Glomerular endothelial cell (primary cell): ENCODE measurements at places on chromosomes 16 and 17. TPM values are rescaled to one million over a fixed set of nuclear protein-coding genes. Genes with fewer than 3 reads are reported as not detected.

The CACNG4 gene
- 0.05 TPM in 1 of 2 replicates, not detected in the other for total RNA-seq

The GSG1L gene
- total RNA-seq, result not detected in 2 replicates

The ITGB4 gene
- total RNA-seq, result 0.76 and 4.8 TPM in 2 replicates

The CCDC144A gene
- total RNA-seq, result 1.5 and 3.0 TPM in 2 replicates

The SLX4 gene
- 4.1 and 6.5 TPM in 2 replicates for total RNA-seq

The PLCG2 gene
- total RNA-seq, result 26.4 and 36.8 TPM in 2 replicates

The HS3ST4 gene
- not detected in 2 replicates for total RNA-seq

The CORO6 gene
- 2.7 and 13.0 TPM in 2 replicates for total RNA-seq

The TRIM72 gene
- total RNA-seq, result not detected in 2 replicates

GRCh38 chr17:71765437-71765836, 355.4 kb upstream of the SOX9 start:
- no peak for DNase-seq

DNA sequence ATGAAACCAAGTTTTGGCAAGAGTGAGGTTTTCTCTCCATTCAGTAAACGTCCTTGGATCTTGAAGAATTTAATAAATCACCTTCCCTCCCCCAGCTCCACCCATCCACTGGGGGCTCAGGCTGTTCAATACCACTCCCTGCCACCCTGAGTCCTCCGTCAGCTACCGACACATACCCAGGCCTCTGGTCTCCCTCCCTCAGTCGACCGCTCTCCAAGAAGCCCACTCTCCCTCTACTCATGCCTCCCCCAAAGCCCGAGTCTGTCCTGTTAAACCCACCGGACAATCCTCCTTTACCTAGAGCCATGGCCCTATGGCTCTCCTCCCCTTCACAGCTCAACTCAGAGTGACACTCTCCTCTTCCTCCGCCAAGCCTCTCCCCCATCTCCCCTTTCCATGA, 19.7 kb upstream of the SLC4A1 start:
- no peak for DNase-seq

GRCh38 chr17:74922694-74923537, at the start of gene USH1G:
Gene USH1G, minus strand, starts transcription at chr17:74923255. Its CDS starts 182 bp downstream, at chr17:74923073.
- DNase-seq, result no peak

- DNase-seq, result no peak
Observed at GRCh38 chr16:75225678-75226515, 7.1 kb downstream of the CTRB1 start.

GRCh38 chr16:85169333-85170065, 57.2 kb upstream of the CIBAR2 start:
- DNase-seq, result no peak

GRCh38 chr16:13906168-13907089, 13.5 kb upstream of the ERCC4 start:
- no peak for DNase-seq

- no peak for DNase-seq
Observed at GRCh38 chr16:65546353-65546791, 424.5 kb upstream of the CDH11 start.

- no peak for DNase-seq
Observed at GRCh38 chr17:58385359-58385899, 31.9 kb downstream of the RNF43 start.

- no peak for DNase-seq
Observed at GRCh38 chr17:77072670-77073069, 68.1 kb upstream of the SEC14L1 start.

DNA sequence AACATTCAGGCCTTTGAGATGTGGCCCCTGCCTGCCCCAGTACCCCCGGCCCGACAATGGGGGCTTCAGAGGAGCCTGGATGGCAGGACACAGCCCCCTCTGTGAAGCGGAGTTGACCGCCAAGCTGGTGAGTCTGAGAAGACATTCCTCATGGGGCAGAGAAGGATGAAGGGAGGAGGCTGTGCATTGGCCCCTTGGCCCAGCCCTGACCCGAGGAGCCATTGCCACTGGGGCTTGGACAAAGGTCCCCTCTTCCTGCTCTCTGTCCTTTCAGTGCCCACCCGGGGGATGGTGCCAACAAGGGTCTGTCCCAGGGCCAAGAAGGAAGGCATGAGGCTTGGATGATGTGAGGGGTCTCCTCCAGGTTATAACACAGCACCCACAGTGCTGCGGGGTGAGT, 30.9 kb upstream of the PHB1 start:
- DNase-seq, result no peak

DNA sequence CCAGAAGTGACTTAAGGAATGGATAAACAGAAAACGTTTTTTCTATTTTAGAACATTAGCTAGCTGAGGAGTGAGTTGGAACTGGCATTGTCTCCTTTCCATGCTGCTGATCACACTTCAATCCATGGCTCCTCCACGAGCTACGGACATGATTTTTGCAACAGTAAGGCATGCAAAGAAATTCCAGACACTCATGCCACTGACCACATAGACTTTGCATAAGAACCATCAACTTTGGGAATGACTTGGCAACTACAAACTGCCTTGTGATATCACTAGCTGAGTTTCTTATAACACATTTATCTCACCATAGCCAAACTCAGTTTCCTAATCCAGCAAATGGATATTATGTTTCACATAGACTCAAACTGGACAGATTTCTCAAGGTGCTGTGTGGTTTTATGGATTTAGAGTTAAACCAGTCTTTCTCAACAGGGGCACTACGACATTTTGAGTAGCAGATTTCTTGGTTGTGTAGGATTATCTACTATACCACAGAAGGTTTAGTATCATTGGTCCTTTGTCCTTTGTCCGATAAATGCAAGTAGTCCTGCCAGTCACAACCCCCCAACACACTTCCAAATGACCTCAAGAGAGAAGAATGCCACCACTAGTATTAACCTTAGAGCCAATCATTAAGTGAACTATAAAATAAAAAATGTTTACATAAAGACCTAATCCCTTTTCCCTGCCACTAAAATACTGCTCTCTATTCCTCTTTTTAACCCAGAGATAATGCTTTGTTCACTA, 48.3 kb upstream of the C17orf78 start:
- no peak for DNase-seq

- no peak for DNase-seq
Observed at GRCh38 chr17:21302711-21303425, 18.4 kb downstream of the MAP2K3 start.

GRCh38 chr17:29753845-29754439, 131.2 kb upstream of the CORO6 start:
- DNase-seq, result no peak

DNA sequence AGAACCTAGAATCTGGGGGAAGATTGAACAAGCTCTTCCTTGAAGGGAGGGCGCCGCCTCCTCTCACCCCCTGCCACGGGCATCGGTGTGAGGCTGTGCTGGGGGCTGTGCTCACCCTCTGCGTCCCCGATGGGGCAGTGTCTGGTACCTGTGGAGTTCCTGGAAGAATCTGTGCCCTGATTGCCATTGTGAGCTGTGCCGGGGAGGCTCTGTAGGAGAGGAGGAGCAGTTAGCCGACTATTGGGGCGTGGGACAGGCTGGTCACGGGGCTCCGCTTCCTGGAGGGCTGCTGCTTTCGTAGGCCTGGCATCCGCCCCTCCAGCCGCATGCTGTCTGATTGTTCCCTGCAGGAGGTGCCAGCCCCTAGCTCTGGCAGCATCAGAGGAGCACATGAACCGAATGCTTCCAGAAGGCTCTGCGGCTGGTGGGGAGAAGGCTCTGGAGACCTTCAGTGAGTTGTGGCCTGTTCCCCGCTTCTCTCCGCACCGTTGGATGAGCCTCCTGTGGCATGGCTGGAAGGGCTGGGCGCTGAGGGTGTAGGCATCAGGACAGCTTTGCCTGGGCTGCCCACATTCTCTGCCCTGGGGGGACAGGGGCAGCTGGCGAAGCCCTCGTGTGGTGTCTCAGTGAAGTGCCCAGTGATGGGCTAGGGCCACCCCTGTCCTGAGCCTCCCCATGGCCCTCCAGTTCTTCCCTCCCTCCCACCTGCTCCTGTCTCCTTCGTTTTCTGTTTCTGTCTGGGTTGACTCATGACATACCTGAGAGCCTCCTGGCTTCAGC, 86.9 kb downstream of the SEC14L1 start:
- no peak for DNase-seq

DNA sequence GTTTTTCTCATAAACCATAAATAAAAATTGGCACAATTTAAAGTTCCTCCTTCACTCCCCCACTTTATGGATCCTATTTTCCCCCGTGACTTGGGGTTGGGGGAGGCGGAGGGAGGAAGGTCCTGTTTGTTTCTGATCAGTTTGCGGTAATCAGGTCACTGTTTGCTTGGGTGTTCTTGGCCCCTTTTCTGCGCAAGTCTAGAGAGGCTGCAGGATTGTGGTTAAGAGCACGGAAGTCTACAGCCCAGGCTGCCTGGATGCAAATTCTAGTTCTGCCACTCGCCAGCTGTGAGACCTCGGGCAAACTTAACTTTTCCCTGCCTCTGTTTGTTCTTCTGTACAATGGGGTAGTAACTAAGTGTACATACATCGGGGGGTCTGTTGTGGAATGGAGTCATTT, 12.1 kb downstream of the ATP2C2 start:
- DNase-seq, result no peak

GRCh38 chr17:5582209-5583185, 1.8 kb downstream of the NLRP1 start:
- no peak for DNase-seq

- no peak for DNase-seq
Observed at GRCh38 chr17:4542726-4543191, 12.4 kb downstream of the MYBBP1A start.

GRCh38 chr17:43755389-43755875, 3.2 kb downstream of the SOST start:
- no peak for DNase-seq

DNA sequence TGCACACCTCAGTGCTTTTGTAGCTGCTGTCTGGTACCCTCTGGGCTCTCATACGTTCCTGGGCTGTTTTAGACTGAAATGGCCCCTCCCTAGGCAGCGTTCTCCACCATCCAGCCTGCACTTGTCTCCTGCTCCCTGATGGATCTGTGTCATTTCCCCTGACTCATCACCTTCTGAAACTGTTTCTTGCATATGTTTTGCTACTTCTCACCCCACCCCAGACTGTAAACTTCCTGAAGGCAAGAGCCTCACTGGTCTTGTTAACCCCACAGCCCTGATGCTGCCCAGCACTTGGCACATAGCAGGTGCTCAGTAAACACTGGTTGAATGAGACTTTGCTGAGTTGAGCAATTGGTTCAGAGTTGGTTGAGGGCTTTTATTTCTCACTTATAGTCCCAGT, 78.7 kb downstream of the CRISPLD2 start:
- no peak for DNase-seq
